AML-193 (cell line): ENCODE measurements at places on chromosomes 2 and 18.

DNA sequence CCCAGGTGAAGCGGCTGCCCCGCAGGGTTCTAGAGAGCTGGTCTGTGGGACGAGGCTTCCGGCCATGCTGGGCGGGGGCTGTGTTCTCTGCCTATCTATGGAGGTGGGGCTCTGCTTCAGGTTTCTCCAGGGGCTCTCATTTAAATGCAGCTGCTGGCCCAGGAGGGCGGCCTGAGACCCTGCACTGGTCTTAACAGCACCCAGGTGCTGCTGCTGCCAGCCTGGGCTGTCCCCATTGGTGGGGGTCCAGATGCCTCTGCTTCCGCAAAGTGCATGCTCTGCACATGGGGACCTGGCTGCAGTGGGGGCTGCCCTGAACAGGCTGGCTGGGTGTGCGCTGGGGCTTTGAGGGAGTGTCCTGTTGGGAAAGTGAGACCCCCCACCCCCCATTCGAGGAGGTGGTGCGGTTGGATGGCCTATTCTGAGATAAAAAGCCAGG lies 29.7 kb upstream of the ALLC start:
- no peak for DNase-seq

DNA sequence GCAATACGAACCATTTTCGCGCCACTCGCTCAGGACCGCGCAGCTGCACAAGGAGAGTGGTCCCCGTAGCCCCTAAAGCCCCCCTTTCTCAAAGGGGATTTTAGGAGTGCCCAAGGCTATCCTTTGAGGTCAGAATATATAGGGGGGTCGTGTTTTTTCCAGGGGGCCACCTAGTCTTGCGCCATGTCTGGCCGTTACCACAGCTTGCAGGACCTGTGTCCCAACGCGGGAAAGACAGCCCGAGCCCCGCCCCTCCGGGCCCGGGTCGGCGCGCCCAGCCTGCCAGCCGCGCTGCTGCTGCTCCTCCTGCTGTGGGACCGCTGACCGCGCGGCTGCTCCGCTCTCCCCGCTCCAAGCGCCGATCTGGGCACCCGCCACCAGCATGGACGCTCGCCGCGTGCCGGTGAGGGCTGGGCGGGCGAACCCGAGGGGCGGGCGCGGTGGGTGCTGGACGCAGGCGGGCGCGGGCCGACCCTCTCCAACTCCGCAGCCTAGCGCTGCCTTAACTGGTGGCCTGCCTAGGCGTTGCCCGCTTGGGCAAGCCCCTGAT lies at the start of gene CDCA7:
Gene CDCA7, plus strand, starts transcription at position 291 of the 550 bp plus-strand sequence. Its CDS starts 92 bp downstream, at position 383.
- DNase-seq = peak; percentile 79

- DNase-seq = no peak
These were observed 155.3 kb upstream of the SIX3 start for GRCh38 chr2:44786045-44786816.

DNA sequence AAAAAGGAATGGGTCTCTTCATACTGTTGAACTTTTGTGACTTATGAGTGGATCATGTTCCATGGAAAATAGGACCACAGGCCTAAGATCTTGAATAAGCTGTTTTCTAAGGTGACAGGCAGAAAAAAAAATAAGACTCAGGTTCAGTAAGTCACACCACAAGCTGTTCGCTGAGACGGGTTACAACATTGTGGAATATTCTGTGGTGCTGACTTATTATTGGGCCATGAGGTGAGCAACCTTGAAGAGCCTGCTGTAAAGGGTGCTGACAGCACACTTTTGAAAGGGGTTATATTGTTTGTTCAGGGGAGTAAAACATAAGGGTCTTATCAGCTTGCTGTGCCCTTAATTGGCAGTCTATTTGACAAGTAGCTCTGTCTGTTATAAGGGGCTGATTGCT lies 439.8 kb upstream of the SLC14A2 start:
- DNase-seq = no peak

GRCh38 chr2:120952318-120952717 lies 216.7 kb downstream of the GLI2 start:
- DNase-seq = no peak

DNA sequence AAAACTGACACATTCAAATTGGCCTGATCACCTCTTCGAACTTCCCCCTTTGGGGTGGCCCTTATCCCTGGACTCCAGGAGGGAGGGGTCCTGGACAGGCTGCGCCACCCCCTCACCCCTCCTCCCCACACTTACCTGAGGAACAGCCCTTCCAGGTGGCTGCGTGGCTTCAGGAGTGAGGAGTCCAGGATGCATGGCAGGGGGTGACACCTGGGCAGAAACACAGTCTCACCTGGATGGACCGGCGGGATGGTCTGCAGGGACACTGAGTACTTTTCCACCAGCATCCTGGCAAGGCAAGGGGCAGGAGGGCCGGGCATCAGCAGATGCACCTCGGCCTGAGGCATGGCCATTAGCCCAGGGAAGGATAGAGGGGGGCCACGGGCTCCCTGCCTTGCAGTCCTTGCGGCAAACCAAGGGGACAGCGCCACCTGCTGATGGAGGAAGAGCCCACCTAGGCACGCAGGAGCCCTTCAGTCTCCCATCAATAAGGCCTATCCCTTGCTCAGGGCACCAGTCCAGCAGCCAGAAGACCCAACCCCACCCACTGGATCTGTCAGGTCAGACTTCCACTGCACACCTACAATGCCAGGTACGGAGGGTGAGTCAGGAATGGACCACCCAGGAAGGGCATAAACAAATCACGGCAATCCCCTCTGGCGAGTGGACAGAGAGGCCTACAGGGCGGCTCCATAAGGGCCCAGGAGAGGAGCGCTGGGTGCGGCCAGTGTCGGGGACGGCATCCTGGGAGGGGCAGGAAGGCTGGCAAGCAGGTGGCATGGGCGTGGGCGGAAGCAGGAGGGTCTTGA lies 26.0 kb downstream of the FAM178B start:
- DNase-seq = peak; percentile 62

DNA sequence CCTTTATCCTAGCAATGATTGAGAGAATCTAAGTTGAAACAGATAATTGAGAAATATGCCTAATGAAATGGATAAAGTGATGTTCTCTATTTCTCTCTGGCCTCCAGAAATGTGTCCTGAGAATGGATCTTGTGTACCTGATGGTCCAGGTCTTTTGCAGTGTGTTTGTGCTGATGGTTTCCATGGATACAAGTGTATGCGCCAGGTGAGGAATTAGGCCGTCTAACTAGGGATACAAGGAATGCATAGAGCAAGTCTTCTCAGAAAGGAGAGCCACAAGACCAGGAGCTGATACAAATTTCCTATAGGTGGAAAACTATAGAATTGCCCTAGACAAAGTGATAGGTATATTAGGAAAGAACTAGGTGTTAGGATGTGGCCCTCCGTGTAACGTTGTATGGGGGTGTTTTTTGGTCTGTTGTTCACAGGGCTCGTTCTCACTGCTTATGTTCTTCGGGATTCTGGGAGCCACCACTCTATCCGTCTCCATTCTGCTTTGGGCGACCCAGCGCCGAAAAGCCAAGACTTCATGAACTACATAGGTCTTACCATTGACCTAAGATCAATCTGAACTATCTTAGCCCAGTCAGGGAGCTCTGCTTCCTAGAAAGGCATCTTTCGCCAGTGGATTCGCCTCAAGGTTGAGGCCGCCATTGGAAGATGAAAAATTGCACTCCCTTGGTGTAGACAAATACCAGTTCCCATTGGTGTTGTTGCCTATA lies 592 bp upstream of the CAD start:
- DNase-seq = no peak
